ENCODE measurements at places on chromosomes 13 and 19.
A peak's percentile ranks its signal among the peaks of the same experiment; 100 is the strongest.

DNA sequence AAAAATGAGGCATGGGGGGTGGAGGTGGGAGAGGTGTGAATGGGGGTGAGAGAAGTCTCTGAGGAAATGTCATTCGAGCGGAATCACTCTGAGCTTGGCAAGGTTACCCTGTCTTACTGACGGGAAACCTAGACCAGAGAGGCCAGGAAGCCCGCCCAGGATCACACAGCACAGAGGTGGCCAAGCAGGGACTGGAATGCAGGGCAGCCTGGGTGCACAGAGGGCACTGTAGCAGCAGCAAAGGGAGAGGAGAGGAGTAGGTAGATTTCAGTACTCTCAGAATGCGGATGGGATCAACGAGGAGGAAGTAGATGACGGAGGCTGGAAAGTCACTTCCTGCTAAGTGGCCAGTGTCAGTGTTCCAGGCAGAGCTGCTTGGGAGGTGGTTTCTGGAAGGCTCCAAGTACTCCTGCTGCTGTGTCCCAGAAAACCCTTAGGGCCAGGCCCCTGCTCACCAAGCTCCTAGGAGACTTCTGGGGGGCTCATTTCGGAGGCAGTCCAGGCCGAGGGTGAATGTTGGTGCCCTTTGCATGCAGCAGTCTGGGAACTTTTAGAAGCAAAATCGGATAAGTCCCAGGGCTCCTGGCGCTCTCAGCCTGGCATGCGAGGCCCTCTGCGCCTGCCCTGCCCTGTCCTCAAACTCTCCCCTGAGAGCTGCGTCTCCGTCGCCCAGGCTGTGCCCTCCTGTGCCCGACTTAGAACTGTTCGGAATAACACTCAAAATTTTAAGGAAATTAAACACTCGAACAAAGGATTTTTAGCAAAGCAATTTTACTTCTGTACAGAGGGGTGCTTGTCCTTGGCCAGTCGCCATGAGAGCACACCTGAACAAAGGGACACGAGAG lies 33.5 kb downstream of the DNM2 start:
- no peak for DNase-seq

DNA sequence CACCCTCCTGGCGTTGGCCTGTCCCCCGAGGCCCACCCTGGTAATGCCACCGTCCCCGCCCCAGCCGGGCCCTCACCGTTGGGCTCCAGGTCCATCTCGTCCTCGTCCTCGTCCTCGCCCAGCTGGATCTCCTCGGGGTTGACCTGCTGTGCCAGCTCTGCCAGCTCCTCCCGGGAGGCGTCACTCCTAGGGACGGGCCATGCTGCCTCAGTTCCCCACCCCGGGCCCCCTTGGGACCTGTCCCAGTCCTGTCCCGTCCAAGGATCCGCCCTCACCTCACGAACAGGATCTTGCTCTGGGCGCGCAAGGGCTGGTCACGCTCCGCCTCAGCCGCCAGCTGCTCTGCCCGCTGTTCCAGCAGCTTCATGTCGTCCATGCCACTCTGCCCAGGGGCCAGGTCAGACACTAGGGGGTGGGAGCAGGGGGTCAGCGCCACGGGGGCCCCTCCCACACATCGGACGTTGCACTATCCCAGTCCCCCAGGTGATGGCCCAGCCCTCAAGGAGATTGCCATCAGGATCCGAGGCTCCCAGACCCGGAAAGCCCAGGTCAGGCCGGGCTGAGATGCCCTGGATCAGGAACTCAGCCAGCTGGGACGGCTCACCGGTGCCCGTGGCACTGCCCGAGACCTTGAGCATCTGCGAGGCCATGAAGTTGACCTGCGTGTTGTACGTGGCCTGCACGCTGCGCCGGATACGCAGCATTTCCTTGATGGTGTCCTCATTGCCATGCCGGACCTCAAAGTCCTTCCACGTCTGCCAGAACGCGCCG lies 9.5 kb downstream of the XAB2 start:
- no peak for DNase-seq

DNA sequence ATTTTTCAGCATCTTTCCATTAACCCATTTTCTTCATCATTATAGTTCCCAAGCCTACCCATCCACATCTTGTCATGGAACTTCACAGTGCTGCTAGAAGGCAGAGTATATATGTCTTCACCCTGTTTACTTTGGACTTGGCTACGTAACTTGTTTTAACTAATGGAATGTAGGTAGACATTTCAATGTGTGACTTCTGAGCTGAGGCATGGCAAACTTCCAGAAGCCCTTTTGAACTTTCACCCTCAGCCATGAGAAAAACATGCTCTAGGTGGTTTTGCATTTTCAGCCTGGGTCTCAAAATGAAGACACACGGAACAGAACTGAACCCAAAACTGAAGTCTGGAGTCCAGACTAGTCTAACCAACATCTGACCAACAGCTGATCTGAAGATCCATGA lies 3.2 kb downstream of the TEX30 start:
- no peak for DNase-seq

DNA sequence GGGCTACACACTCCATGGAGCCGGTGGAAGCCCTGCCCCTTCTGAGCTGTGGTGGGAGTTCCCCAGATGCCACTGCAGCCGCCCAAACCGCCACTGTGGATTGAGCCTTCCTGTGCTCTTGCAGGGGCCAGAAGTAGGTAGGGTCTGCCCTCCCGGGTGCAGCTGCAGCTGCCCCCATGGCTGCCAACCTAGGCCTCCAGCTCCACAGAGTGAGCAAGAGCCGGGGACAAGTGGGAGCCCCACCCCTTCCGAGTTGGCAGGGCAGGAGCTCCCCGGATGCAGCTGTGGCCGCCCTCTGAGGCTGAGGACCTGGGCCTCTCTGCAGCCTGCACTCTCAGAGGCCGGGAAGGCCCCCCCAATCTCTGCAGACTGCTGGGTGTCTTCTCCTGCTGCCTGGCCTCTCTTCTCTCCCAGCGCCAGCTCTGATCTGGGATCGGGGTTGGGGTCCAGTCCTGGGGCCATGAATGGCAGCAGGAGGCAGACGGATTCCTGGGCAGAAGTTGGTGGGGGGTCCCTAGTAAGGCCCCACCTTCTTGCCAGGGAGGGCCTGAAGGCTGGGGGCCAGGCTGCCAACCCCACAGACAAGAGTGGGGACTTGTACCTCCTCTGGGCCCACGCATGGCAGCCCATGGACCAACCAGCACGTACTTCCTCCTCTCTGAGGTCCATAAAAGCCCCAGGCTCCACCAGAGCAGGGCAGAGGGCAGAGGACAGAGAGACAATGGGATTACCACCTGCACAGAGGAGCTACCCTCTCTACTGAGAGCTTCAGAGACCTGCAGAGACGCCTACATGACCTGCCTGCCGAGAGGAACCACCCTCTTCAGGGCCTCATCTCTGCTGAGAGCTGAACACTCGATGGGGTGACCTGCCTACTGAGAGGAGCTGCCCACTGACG lies 28.9 kb downstream of the AP2S1 start:
- peak; percentile 47 for DNase-seq

DNA sequence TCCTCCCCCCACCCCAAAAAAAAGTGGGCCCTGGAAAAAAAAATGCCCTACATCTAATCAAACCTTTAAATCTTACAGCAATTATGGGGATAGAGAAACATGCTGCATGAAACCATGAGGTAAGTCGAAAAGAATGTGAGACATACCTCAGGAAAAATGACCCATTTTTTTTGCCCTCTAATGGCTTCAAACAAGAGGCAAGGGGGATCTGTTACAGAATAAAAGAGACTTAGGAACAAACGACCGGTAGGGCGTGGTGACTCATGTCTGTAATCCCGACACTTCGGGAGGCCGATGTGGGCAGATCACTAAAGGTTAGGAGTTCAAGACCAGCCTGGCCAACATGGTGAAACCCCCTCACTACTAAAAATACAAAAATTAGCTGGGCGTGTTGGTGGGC lies 8.4 kb downstream of the RGL3 start:
- no peak for DNase-seq

- no peak for DNase-seq
Observed at GRCh38 chr19:17778968-17779929, 15.7 kb upstream of the B3GNT3 start.

DNA sequence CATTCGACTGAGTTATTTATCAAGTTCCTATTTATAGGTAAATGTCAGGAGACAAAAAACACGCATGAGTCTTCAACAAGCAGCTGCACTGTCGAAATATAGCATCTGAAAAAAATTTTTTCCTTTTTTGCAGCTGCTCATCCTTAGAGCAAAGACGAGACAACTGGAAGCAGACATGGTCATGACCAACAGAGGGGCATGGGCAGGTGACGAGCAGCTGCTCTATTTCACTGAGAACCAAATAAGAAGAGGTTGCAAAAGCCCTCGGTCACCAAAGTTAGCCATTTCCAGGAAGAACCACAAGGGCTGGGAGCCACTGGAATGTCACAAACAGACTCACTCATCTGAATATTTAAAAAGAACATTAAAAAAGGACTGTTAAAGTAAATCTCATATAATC lies 22.2 kb downstream of the SOHLH2 start:
- DNase-seq = no peak

DNA sequence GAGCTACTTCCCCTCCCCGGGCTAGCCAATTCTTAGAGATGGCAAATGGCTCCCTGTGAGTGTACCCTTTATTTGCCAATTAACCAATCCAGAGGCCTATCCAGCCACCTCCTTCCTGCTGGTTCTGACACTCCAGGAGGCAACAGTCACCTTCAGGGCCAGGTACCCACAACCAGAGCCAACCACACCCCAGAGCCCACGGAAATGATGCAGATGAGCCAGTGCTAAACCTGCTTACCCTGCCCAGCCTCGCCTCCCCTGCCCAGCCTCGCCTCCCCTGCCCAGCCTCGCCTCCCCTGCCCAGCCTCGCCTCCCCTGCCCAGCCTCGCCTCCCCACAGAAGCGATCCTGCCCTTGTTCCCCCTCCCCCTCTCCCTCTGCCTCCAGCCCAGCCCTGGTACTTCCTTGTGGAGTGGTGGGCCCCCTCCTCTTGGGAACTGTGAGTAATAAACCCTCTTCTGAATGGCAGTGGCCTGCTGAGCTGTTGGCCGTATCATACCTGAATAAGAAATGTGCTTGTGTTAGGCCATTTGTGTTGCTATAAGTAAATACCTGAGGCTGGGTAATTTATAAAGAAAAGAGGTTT lies 173.8 kb upstream of the RNF113B start:
- DNase-seq = no peak

- DNase-seq = no peak
Observed at GRCh38 chr13:111920932-111921705, 145.8 kb upstream of the SOX1 start.

GRCh38 chr19:41646589-41647204 lies 19.8 kb upstream of the CEACAM4 start:
- peak; percentile 20 for DNase-seq

- peak; percentile 71 for DNase-seq
Observed at GRCh38 chr19:4327252-4327876, 11.3 kb downstream of the STAP2 start.

GRCh38 chr13:38419312-38419873 lies 69.7 kb downstream of the UFM1 start:
- no peak for DNase-seq

DNA sequence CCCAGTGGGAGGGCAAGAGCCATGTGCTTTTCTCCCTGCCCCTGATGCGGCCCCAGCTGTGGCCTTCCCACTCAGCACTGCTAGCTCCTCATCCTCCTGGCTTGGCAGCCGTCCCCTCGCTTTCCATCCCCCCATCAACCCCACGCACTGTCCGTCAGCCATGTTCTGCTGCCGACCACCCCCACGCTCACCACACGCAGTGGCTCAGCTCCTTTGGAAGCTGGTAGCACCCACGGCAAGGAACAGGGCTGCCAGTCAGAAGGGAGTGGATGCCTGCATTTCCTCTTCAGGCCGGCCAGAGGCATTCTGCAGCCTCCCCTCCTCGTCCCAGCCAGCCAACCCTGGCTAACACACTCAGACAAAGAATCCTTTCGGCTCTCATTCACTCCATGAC lies 6.3 kb downstream of the CALM3 start:
- no peak for DNase-seq

DNA sequence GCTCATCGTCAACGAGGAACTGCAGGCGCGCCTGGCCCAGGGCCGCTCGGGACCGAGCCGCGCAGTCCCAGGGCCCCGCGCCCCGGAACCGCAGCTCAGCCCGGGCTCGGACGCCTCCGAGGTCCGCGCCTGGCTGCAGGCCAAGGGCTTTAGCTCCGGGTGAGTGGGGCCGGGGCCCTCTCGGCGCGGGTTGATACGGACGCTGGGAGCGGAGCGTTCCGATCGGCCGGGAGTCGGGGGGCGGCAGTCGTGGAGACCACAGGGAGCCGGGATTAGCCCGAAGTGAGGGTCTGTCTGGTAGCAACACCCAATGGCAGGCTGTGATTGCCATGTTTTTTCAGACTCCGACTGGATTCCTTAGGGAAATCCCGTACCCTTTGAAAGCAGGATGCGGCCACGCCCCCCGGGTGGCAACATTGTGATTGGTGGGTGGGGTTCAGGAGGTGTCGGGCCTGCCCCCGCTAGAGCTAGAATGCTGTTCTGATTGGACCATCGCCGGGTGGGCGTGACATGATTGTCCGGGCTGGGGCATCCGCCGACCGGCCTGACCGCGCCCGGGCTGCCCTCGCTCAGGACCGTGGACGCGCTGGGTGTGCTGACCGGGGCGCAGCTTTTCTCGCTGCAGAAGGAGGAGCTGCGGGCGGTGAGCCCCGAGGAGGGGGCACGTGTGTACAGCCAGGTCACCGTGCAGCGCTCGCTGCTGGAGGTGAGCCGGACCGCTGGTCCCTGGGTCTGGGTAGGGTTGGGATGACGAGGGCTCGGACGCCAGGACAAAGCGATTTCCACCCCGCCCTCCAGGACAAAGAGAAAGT lies 11.3 kb downstream of the EPS8L1 start:
- DNase-seq = peak; percentile 34

GRCh38 chr19:38663156-38663651 lies 15.8 kb downstream of the ACTN4 start:
- no peak for DNase-seq

DNA sequence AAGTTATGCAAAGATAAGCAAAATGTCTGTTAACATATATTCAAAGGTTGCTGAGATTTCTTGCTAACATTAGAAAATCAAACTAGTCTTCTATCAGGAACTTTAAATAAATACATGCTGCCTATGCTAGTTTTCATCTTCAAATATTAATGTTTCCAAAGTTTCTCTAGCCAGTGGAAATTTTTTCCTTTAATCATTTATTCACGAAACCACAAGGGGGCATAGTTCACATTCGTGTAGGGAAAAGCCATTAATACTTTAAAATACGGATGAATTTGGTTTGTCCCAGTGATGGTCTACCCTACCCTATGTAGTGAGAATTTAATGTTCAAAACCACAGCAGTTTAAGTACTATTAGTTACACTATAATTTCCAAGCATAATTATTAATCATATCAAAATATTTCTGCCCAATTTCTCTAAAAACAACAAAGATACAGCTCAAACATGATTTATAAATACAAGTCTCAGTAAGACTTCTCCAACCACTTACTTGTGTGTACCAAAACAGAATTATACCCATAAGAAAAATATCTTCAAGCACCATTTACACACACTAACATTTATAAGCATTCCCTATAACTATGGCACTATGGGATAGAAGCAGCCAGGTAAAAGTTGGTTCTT lies 16.2 kb downstream of the NUFIP1 start:
- no peak for DNase-seq

- no peak for DNase-seq
Observed at GRCh38 chr13:75547917-75548316, 1.7 kb upstream of the UCHL3 start.

DNA sequence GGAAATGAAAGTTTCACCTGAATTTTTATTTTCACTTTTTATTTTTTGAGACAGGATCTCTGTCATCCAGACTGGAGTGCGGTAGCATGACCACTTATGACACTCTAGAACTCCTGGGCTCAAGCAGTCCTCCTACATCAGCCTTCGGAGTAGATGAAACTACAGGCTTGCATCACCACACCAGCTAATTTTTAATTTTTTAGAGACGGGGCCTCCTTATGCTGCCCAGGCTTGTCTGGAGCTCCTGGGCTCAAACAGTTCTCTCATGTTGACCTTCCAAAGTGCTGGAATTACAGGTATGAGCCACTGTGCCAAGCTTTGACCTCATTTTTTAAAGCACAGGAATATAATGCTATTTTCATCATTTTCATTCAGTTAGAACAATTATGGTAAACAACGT lies 297.0 kb upstream of the KLHL1 start:
- no peak for DNase-seq

Measured in activated CD4-positive, alpha-beta T cell treated with anti-CD3 and anti-CD28 coated beads, Interleukin-2, amount 50 U/mL, for 24 hours (primary cell).